Mesenteric fat pad (tissue), 1 donor: ENCODE measurements at places on chromosomes 2 and 18.

DNA sequence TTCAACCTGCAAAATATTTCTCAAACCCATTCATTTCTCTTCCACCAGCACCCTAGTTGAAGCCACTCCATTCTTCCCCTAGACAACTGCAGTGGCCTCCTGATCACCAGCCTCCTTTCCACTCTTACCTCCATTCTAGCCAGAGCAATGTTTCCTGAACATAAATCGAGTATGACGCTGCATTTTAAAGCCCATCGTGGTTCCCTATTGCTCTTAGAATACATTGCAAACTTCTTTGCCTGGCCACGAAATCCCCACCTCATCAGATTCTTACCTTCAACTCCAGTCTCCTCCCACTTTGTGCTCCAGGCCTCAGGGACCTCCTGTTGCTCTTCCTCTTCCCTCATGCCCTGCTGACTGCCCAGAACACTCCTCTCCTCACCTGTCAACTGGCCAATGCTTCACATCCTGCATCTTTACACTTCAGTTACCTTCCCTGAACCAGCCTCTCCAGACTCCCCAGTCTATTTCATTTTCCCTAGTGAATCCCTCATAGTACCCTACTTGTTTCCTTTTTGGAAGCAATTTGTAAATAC is 176.5 kb upstream of the CTAGE1 start:
- no peak for DNase-seq

DNA sequence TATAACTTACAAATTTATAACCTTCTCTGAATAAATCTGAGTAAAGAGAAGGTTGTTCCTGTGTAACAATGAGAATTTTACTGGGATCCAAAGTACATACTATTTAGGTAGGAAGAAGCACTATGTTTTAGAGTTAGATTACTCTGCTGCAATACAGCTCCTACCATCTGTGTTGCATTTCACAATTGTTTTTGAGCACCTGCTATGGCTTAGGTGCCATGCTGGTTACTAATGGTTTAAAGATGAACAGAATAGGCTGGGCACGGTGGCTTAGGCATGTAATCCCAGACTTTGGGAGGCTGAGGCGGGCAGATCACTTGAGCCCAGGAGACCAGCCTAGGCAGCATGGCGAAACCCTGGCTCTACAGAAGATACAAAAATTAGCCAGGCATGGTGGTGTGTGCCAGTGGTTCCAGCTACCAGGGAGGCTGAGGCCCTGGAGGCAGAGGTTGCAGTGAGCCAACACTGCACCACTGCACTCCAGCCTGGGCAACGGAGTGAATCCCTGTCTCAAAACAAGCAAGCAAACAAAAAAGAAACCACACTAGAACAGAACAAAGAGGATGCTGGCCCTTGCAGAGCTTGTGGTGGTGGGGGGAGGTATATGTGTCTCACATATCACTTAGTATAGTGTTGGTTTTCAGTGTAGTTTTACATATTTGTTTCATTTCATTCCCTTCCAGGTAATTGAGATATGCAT is 56.7 kb downstream of the SPTBN1 start:
- DNase-seq = no peak

DNA sequence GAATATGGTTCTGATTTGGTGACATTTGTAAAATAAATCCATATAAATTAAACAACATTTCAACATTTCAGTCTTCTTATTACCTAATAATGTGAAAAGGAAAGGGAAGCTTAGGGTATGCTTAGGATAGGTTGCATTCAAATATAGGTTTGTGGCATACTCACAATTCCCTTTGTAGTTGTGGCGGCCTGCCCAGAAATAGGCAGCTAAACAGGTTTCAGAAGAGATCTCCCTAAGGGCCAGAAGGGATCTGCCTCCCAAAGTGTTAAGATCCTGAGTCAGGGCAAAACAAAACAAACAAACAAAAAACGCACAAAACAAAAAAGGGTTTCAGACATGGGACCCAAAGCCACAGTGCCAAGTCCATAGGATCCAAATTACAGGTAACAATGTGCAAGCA is 41.4 kb upstream of the TCF7L1 start:
- no peak for DNase-seq

DNA sequence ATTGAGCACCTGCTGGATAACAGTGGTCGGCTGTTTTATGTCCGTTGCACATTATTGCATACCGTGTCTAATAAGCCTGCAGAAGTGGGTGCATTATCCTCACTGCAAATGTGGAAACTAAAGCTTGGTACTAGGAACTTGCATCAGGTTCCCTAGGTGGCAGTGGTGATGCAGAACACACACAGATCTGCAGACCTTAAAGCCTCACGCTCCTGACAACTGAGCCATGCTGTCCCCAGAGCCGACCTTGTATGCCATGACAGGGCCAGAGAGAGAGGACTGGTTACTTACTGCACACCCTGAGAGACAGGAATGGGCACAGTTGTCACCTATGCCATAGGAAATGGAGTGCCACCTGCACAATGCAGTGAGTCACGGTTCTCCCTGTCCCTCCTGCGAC is 151.8 kb downstream of the SH3RF3 start:
- no peak for DNase-seq

- DNase-seq = no peak
These were observed 109.4 kb downstream of the KCTD1 start for GRCh38 chr18:26438980-26439379.
